HAP-1 (cell line): ENCODE measurements at places on chromosomes 2 and 18.

DNA sequence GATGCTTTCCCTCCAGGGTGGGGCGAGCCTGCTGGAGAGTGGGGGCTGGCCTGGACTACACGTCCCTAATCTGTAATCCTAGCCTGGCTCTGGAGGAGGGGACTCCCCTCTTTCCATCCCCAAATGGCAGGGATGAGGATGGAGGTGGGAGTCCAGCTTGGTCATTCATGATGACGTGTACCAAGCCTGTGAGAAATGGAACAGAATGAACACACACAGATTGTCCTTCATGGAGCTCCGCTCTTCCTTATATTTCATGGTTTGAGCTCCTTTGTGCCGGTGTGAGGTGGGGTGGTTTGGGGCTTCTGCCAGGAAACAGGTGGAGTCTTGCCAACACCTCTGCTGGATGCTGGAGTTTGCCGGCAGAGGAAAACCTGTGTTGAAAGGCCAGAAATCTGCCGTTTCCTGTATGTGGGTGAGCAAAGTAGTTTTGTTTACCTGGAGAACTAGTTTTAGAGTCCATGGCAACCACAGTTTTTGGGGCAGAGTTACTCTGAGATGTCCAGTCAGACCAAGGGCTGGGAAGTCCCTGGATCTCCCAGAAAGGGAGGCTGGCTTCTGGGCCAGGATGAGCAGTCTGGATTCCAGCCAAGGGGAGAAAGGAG is 417.6 kb upstream of the MEX3C start:
- DNase-seq: no peak

DNA sequence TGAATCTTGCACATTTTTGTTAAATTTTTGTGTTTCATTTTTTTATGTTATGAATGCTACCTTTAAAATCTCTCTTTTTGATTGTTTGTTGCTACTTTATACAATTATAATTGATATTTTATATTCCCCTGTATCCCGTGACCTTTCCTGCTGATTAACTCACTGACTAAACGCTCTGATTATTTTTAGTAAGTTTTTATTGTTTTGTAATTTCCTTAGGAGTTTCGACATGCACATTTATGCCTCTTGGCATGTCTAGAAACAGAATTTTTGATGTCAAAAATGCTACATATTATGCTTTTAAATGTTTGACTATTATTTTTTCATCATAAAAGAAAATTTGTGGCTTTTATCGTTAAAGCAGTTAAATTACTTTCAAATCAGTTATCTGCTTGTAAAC is 1131.6 kb upstream of the TMEFF2 start:
- DNase-seq: no peak

GRCh38 chr2:209761566-209761965 is 10.1 kb upstream of the UNC80 start:
- DNase-seq: no peak

- no peak for DNase-seq
Observed at GRCh38 chr2:231241755-231242507, 43.5 kb downstream of the ARMC9 start.

DNA sequence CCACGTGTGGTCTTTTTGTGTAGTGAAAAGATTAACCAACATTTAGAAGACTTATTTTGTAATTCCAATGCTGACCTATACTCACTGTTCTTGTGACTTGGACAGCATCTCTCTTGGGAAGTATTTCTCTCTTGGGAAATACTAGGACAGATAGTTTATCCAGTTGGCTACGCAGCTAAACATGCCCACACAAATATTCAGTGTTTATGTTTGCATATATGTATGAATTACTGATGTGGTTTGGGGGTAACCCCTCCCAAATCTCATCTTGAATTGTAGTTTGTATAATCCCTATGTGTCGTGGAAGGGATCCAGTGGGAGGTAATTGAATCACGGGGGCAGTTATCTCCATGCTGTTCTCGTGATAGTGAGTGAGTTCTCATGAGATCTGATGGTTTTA is 2062.3 kb upstream of the CELF4 start:
- DNase-seq: no peak

DNA sequence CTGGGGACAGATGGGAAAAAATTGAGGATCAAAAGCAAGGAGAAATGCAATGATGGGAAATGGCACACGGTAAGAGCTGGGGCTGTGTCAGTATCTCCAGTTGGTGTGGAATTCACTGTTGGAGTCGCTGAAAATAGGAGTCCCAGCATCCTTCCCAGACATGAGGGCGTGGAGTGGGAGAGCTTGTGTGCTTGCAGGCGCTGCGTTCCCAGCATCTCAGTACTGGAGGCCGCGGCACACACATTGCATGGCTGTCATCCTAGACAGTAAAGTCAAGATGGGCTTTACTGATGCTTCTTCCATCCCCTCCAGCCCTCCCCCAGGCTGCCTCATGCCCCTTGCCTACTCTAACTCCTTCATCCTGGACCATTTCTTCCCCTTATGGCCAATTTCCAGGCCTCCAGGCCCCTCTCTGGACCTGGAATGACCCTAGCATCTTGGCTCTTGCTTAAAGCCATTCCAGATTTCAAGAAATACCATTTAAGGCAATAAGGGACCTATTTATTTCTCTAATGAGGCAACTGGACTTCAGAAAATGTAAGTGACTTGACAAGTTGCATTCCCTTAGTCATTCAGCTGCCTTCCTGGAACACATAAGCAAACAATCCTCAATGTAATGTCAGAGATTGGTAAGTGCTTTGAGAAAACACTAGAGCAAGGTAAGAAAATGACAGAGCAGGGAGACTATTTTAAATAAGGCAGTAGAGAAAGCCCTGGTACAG is 70.5 kb upstream of the TTC39C start:
- no peak for DNase-seq

- DNase-seq: peak; percentile 18
Observed at GRCh38 chr18:46338205-46338604, 234.0 kb downstream of the HAUS1 start.

DNA sequence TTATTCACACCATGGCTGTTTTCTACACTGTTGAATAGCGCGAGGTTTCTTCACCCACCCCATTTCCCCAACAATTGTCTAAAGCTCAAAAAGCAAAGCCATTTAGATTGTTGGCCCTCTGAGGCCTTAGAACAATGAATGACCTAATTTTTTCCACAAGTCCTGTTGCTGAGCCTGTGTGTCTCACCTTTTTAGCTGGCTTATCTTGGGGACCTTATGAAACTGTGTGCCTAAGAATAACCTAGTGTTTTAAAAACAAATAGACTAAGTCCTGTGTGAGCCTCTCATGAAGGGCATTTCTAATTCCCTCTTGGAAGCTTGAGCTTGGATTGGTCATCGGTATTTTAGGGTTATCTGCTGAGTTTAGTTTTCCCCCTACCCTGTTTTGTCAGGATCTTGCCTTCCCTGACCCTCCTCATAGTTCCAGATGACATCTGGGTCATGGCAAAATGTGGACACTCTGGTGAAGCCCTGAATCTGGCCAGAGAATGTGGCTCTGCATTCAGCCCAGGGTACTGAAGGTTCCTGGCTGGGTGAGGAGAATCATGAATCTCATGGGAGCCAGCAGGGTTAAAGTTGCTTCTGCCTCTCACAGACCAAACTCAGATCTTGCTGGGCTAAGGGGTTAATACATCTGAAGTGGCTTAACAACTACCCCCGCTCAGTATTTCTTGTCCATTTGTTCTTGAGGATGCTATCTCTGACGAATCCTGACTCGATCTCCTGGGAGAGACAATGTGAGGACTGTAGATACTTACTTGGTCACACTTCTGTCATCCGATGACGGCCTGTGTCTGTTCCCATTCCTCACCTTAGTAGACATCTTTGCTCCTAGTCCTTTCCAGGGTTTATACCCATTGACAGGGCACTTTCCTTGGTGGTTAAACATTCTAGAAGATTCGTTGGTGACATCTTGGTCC is 104.2 kb upstream of the MAP4K3 start:
- no peak for DNase-seq
